ENCODE measurements at places on chromosomes 7 and 10. TPM values are rescaled to one million over a fixed set of nuclear protein-coding genes. Genes with fewer than 3 reads are reported as not detected.

TMEM184A gene
- total RNA-seq = 0.33 TPM

KNDC1 gene
- 0.35 TPM for total RNA-seq

MICU1 gene
- total RNA-seq = 19.9 TPM

LFNG gene
- 188 TPM for total RNA-seq

CUZD1 gene
- total RNA-seq = 1.2 TPM

PON3 gene
- not detected for total RNA-seq

PLEKHS1 gene
- total RNA-seq = not detected

ASZ1 gene
- not detected for total RNA-seq

C10orf53 gene
- not detected for total RNA-seq

DNA sequence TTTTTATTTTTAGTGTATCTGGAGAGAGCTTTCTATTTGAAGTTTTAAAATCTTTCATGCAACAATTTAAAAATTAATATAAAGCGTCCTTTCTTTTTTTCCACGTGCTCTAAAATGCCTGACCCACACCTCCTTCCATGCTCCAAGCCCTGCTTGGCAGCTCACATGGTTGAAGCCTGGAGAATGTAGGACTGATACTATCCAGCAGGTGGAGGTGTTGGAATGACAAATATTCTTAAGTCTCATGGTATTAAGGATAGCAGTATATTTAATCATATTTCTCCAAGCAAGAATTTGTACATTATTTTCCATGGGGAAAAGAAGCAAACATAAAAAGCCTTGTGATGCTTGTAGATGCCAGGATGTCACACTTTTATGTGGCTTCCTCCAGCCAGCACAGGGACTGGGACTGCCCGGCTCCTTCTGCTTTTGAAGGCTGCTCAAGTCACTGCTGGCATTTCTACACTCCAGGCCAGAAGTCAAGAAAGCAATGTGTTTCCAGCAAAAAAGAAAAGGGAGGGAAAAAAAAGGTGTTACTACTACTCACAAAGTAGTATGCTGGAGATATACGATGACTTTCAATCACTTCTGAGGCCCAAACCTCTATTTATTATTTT is 49.7 kb downstream of the BZW2 start:
- no peaks in the 10 kb centered on the region for H3K4me1 ChIP-seq
- no peak overlapping the region for H3K4me3 ChIP-seq
- no peak overlapping the region for H3K27ac ChIP-seq
- DNase-seq = no peak
- H3K36me3 ChIP-seq = no peaks in the 10 kb centered on the region
- no peaks in the 10 kb centered on the region for H3K27me3 ChIP-seq

- H3K27ac ChIP-seq = peak overlapping the region; percentile 25
- H3K27me3 ChIP-seq = no peaks in the 10 kb centered on the region
- peak; percentile 48 for DNase-seq
- no peaks in the 10 kb centered on the region for H3K36me3 ChIP-seq
These were observed 232.2 kb downstream of the DNAJB6 start for GRCh38 chr7:157568770-157569584.

- H3K27me3 ChIP-seq = no peaks in the 10 kb centered on the region
- DNase-seq = no peak
- no peak overlapping the region for H3K4me3 ChIP-seq
These were observed 53.1 kb downstream of the INPP5A start for GRCh38 chr10:132590752-132591121.

DNA sequence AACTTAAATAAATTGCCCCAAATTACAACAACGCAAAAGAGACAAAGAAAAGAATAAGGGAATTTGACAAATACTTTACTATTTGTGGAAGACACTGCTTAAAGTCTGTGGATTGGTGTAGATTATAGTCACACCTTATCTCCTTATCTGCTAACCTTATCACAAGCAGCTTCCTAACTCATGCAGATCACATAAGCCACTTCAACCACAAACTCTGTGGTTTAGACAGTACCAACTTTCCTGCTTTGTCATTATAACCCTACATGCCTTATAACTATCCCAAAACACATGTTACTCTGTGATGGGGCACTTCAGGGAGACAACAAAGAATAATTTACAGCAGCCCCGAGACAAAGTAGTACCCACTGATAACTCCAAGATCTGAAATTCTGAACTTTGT is 41.5 kb upstream of the PPP3CB start:
- no peak overlapping the region for H3K27ac ChIP-seq
- H3K4me3 ChIP-seq = no peak overlapping the region
- H3K27me3 ChIP-seq = no peaks in the 10 kb centered on the region
- no peaks in the 10 kb centered on the region for H3K36me3 ChIP-seq
- H3K4me1 ChIP-seq = peaks cover 8% of the 10 kb centered on the region

DNA sequence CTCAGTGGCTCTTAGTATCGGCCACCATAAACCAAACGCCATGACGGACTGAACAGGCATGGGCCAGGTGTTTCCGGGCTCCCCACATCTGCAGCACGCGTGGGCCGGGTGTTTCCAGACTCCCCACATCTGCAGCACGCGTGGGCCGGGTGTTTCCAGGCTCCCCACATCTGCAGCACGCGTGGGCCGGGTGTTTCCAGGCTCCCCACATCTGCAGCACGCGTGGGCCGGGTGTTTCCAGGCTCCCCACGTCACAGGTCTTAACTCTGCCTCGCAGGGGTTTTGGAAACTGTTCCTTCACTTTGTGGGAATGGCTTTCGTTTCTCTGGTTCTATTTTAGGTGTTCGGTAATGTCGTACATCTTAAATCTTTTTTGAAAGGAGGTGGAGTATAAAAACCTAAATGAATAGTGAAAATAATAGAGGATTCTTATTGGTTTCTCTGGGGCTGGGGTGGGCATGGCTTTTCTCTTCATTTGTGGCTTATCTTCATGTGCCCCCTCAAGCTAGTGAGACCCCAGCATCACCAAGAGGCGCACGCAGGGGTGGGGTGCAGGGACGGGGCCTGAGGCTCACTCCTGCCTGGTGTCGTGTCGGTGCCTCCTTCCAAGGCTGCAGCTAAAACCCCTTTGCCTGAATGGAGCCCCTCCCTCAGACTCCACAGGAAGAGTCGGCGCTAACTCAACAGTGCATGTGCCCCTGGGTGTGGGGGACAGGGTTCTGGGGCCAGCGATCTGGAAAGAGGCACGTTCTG is 126.3 kb downstream of the WDR37 start:
- no peak overlapping the region for H3K27ac ChIP-seq
- DNase-seq = no peak
- no peak overlapping the region for H3K4me3 ChIP-seq
- H3K4me1 ChIP-seq = no peaks in the 10 kb centered on the region
- H3K27me3 ChIP-seq = no peaks in the 10 kb centered on the region

DNA sequence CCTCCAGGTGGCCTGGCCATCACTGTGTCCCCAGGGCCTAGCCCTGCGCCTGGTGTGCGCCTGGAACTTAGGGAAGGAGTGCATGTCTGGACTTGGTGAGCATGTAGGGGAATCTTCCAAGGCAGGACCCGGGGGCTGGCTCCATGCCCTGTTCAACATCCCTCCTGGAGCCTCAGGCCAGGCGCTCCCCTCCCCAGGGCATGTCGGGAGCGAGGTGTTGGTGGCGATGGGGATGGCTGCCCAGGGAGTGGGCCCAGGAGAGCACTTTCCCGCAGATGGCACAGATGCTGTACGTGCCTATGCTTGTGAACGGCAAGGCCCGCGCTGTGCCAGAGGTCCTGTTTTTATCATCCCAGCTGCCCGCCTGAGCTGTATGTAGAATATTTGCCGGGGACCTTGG is 55.0 kb downstream of the CDH23 start:
- DNase-seq = no peak
- H3K27ac ChIP-seq = no peak overlapping the region
- no peak overlapping the region for H3K4me3 ChIP-seq
- no peaks in the 10 kb centered on the region for H3K4me1 ChIP-seq
- H3K36me3 ChIP-seq = no peaks in the 10 kb centered on the region

GRCh38 chr10:121796342-121796741 is 131.5 kb downstream of the ATE1 start:
- H3K4me3 ChIP-seq = no peak overlapping the region
- H3K36me3 ChIP-seq = no peaks in the 10 kb centered on the region

DNA sequence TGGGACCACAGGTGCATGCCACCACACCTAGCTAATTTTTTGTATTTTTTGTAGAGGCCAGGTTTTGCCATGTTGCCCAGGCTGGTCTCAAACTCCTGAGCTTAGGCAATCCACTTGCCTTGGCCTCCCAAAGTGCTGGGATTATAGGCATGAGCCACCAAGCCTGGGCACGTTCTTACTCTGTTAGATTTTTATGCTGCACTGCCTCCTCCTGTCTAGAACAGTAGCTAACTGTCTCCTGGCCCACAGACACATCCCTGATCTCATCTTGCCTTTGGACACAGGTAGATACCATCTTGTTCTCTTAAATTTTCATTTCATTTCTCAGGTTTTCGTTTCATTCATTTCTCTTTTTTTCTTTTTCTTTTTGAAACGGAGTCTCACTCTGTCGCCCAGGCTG is 41.1 kb downstream of the BLVRA start:
- no peak overlapping the region for H3K27ac ChIP-seq
- no peaks in the 10 kb centered on the region for H3K27me3 ChIP-seq
- H3K4me1 ChIP-seq = no peaks in the 10 kb centered on the region
- H3K4me3 ChIP-seq = no peak overlapping the region
- H3K36me3 ChIP-seq = peaks cover 10% of the 10 kb centered on the region
- DNase-seq = no peak

GRCh38 chr7:19713676-19714075 is 4.8 kb upstream of the POLR1F start:
- peaks cover 7% of the 10 kb centered on the region for H3K4me1 ChIP-seq
- peak; percentile 32 for DNase-seq
- no peaks in the 10 kb centered on the region for H3K27me3 ChIP-seq
- no peak overlapping the region for H3K4me3 ChIP-seq
- H3K27ac ChIP-seq = no peak overlapping the region

DNA sequence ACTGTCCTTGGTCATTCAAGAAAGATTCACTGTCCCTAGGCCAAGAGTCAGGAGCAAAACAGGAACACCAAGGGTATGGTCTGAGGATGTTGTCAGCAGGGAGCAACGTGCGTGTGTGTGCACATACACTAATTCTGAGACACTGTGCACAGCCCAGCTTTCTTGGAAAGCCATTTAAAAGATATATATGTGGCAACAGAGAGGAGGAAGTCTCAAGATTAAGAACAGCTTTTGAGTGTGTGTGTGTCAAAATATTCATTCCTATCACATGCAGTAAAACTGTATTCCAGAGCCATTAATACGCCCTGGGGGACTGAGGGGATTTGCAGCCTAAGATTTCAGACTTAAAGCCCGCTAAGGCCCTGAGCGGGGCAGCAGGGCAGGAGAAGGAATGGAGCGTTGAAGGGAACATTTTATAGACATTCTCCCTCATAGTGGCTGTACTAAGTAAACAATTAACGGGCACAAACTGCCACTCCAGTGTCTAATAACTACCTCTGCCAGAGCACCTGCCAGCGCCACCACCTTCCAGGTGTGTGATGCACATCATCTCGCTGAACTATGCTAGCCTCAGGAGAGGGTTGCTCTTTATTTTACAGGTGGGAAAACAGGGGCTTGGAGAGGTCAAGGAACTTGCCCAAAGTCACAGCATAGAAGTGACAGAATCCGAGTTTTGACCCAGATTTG is 2.0 kb downstream of the NOD1 start:
- no peaks in the 10 kb centered on the region for H3K27me3 ChIP-seq
- peaks cover 41% of the 10 kb centered on the region for H3K4me1 ChIP-seq
- no peak overlapping the region for H3K4me3 ChIP-seq
- H3K36me3 ChIP-seq = peaks cover 5% of the 10 kb centered on the region
- DNase-seq = no peak
- no peak overlapping the region for H3K27ac ChIP-seq

DNA sequence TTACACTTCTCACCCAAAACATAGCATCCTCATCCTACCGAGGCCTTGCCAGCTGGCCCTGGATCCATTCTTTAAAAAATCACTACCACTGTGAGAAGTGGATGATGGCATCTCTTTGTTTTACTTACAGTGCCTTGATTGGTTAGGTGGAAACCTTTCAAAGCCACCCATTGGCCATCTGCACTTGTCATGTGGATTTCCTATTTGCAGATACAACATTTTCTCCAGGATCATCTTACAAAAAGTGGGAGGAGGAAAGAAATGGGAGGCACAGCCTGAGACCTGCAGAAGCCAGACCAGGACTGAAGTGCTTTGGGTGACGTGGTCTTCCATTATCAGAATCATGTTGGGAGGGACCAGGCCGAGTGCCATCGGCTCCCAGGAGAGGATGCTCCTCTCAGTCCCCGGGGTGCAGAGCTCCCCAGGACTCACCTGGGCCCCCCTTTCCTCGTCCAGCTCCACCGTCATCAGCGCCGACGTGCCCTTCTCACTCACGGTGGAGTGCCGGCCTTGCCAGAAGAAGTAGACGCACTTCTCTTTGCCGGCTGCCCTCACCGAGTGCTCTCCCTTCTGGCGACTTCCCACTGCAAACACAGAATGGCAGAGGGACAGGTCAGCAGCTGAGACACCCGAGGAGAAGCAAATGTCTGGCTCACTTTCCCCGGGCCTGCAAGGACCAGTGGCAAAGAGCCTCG is 161.2 kb downstream of the SVIL start:
- no peak for DNase-seq
- no peak overlapping the region for H3K27ac ChIP-seq
- H3K4me1 ChIP-seq = no peaks in the 10 kb centered on the region
- no peak overlapping the region for H3K4me3 ChIP-seq

- H3K27ac ChIP-seq = no peak overlapping the region
- no peaks in the 10 kb centered on the region for H3K27me3 ChIP-seq
- no peaks in the 10 kb centered on the region for H3K4me1 ChIP-seq
- DNase-seq = no peak
These were observed 455.3 kb downstream of the PLXDC2 start for GRCh38 chr10:20271490-20271889.

- no peak for DNase-seq
- no peaks in the 10 kb centered on the region for H3K4me1 ChIP-seq
- H3K27ac ChIP-seq = no peak overlapping the region
- no peak overlapping the region for H3K4me3 ChIP-seq
- no peaks in the 10 kb centered on the region for H3K36me3 ChIP-seq
These were observed 40.0 kb upstream of the PAPSS2 start for GRCh38 chr10:87619705-87620104.

DNA sequence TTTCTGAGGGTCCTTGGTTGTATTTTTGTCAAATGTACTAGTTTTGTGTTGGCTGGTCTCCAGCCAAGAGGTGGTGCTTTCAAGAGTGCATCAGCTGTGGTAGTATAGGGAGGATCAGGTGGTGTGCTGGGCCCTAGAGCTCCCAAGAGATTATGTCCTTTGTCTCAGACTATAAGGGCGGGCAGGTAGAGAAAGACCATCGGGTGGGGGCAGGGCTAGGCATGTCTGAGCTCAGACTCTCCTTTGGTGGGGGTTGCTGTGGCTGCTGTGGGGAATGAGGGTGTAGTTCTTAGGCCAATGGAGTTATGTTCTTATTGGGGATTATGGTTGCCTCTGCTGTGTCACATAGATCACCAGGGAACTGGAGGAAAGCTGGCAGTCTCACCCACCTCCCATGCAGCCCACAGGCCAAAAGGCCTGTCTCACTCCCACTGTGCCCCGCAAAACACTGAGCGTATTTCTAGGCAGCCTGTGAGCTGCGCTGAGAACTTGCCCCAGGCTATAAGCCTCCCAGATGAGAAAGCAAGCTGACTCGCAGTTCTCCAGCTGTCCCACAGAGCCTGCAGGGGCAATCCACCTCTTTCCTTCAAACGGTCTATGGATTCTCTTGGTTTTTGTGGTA is 1066.7 kb downstream of the GRM8 start:
- no peak for DNase-seq
- no peak overlapping the region for H3K27ac ChIP-seq
- H3K4me1 ChIP-seq = no peaks in the 10 kb centered on the region
- no peaks in the 10 kb centered on the region for H3K36me3 ChIP-seq

Measured in T-cell (primary cell).